Tracheal epithelial cell (primary cell): ENCODE measurements at places on chromosomes 5 and 9. TPM values are rescaled to one million over a fixed set of nuclear protein-coding genes. Genes with fewer than 3 reads are reported as not detected.

The FSD1L gene
- total RNA-seq = 3.2 and 4.8 TPM in 2 replicates

The TAF1L gene
- under 0.01 TPM in 2 replicates for total RNA-seq

The PCDHGC4 gene
- total RNA-seq = under 0.01 and 0.48 TPM in 2 replicates

The OBP2B gene
- total RNA-seq = not detected in 2 replicates

The NUTM2G gene
- total RNA-seq = not detected in 2 replicates

The RNF180 gene
- total RNA-seq = 4.5 and 5.3 TPM in 2 replicates

The TAF11L5 gene
- total RNA-seq = not detected in 2 replicates

The LCP2 gene
- not detected in 2 replicates for total RNA-seq

The PLCXD3 gene
- total RNA-seq = under 0.01 TPM in 1 of 2 replicates, not detected in the other

The PRR16 gene
- 0.48 TPM in 1 of 2 replicates, not detected in the other for total RNA-seq

The TOPORS gene
- total RNA-seq = 24.8 and 27.3 TPM in 2 replicates

The LRRC8A gene
- 254 and 316 TPM in 2 replicates for total RNA-seq
